ENCODE measurements at places on chromosomes 2 and 18. TPM values are rescaled to one million over a fixed set of nuclear protein-coding genes. Genes with fewer than 3 reads are reported as not detected.

The CFAP65 gene
- total RNA-seq = not detected

The TMEM247 gene
- total RNA-seq = not detected

The NOSTRIN gene
- 14.7 TPM for total RNA-seq

The TRMT61B gene
- total RNA-seq = 21.9 TPM

The TGFBRAP1 gene
- 9.7 TPM for total RNA-seq

The CTNNA2 gene
- total RNA-seq = not detected

The KIAA2012 gene
- not detected for total RNA-seq

All from left ventricle myocardium inferior (tissue), 1 donor.